Osteoblast (primary cell): ENCODE measurements at places on chromosomes 3 and 15.

DNA sequence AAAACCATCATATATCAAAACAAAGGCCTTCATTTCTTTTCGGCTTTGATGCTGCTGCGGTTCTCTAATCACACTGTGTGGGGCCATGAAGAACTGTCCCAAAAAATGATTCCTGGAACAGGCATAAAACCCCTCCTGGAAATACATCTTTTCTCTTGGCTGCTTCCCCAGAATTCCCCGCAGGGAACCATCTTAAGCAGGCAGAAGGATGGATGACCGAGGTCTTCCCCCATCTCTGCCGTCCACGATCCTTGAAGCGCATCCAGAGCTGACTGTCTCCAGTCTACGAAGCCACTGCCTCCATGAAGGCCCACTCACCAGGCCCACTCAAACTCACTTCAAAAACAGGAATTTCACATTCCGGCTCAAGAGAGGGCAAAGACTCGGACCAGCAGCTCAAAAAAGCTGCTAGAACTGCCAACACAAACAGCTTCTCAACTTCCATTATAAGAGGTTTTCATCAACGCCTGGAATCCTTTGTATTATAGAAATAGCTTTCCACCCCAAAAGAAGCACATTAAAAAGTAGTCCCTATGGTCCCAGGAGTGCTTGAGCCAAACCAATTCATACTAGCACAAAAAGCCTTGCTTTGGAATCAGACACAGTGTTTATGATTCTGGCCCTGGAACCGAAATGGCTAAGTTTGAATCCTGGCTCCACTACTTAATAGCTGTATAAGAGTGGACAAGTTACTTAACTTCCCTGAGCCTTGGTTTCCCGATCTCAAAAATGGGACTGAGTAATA, 487.5 kb upstream of the WNT5A start:
- DNase-seq, result no peak

DNA sequence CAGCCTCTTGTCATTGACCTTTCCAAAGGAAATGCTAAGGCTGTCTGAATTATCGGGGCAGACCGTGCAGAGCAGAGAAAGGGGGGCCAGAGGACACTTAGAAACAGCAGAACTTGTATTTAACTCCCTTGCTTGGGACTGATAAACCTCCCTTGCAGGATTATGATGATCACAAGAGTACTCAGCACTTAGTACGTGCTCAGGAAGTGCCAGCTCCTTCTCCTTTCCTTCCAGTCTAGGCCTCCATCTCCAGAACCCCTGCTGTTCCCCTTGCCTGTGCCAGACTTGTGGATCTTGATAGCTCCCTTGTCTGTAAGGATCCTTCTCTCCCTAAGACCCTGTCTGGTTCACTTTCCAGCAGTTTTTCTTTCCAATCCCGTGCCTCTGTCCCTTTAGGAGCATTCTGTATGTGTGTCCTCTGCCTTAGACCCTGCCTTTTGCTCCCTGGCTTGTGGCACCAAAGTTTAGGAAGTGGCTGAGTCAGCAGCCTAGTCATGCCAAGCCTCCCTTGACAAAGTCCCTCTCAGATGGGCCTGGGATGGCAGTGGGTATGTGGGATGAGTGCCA, 747 bp downstream of the SORD start:
- DNase-seq, result peak; percentile 60

DNA sequence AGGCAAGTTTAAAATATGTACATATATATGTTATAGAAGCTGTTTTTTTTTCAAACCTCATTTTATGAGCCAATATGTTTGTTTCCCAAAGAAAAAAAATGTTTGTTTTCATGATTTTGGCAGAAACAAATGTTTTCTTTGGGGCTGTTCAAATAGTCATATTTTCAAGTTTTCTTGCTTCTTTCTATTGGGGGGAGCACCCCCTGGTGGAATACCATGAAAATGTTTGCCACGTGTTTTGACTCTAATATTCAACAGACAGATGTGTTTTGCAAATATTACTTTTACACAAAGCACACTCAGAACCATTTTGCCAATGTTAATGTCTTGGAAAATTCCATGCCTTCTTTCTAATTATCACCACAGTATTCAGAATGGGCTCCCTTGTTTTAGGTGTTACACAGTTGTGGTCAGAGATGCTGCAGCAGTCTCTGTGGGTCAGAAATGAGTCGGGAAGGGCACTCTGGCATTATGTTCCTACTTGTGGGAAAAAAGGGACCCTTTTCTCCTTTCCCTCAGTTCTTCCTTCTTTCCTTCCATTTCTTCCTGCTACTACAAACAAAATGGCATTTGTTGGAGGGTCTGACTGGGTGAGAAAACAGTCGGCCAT, 817.0 kb downstream of the TUSC7 start:
- peak; percentile 52 for DNase-seq

DNA sequence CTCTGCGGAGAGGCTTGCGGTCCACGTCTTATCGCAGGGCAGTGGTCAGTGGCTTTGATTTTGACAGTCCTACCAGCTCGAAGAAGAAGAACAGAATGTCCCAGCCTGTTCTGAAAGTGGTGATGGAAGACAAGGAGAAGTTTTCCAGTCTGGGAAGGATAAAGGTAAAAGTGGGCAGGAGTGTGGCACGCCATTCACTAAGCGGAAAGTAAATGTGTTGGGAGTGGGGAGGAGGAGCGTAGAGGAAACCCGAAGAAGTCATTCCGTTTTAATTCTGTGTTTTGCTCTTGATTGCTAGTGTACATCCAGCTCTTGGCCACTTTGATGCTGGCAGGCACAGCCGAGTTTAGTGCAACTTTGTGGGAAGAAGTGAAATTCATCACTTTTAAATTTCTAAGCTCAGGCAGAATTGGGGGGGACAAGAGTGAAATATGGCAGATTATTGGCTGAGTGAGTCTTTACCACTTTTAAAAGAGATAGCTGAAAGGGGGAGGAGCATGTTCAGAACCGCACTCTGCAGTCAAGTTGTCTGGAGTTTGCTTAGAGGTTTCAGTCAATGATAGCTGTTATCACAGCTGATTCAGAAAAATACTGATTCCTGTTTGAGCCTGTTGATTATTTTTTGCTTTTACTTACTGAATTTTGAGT, 1.8 kb downstream of the ARHGEF26 start:
- peak; percentile 85 for DNase-seq

DNA sequence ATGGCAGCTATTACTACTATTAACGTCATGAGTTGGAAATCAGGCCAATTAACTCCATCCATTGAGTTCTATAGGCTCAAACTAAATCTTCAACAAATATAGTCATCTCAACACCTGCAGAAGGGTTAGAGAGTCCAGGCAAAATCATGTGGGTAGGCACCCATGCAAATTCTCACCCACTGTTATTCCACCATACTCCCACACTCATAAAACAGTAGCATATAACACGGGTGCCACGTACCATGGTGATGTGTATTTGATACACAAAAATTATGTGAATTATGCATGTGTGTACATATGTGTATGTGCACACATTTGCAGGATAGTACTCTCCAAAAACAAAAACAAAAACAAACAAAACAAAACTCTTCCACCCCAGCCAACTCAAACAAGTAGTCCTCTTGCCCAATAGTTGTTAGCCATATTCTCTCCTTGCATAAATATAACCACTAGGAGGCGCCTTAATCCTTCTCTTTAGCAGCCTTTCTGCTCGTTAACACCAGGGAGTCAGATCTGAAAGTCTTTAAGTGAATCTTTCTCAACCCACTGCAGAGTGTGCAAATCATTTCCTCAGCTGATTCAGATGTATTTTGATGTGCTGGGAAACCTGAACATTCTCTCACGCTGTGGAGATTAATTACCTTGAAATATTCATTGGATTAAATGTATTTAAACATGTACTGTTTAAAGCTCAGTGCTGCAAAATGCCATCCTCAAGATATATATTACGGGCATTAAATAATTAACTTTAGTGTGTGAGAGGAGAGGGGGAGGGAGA, 38.0 kb upstream of the COPB2 start:
- peak; percentile 59 for DNase-seq

- no peak for DNase-seq
Measured at GRCh38 chr3:46955801-46956259, 20.7 kb downstream of the CCDC12 start.

DNA sequence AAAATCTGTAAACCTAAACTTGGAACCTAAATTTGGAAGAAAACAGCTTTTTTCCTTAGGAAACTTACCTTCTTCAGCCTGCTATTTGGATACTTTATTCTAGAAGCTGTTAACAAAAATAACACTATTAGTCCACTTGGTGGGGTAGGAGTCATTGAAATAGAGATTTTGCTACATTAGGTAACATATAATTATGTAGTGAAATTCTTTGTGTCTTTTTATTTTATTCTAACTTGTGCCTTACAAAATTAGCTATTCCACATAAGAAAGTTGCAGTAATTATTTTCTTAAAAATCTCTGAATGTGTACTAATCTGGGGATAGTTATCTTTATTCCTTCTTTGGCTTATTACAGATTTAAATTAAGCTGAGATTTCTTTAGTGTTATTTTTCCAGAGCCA, 360.4 kb upstream of the ROBO2 start:
- DNase-seq, result no peak

DNA sequence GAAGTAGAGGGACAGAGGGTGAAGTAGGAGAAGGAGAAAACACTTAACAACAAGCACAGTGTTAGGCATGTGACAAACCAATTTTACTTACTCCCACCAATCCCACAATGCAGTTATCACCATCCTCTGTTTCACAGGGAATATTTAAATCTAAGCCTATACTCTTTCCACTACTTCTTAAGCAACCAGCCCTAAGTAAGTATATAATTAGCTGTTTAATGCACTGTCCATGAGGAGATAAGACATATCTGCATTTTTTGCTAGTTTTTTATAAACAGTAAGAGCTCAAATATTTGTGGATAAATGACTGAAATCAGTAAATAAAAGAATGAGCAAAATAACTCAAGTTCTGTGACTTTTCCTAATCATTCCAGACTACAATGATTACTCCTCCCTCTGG, 62.7 kb downstream of the GSK3B start:
- DNase-seq, result no peak

DNA sequence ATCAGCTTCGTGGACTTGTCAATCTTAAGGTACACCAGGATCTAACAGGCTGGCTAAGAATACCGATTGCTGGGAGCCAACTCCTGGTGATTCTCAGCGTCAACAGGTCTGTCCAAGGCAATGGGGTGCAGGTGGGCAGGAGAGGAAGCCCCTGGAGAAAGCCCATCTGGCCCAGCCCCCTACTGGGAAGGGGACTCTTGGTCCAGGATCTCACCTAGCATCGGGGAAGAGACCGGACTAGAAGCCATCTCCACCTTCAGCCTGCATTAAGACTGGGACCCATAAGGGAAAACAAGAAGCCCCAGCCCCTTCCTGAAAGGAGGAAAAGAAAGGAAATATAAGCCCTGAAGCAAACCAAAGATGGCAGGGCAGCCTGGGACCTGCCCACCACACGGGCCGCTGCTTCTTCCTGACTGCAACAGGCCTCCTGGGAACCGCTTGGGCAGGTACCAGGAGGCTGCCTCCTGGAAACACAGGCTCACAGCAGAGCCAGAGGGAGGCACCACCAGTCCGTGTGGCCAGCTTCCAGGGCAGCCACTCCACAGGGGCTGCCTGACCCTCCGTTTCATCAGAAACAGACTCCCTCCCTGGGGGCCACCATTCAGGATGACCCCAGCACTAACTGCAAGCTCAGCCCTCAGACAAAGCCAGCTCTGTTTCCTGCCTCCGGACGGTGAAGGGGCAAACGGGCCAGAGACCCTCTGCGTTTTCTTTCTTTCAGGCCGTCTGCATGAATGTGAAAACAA, 100.2 kb downstream of the LRIG1 start:
- no peak for DNase-seq

DNA sequence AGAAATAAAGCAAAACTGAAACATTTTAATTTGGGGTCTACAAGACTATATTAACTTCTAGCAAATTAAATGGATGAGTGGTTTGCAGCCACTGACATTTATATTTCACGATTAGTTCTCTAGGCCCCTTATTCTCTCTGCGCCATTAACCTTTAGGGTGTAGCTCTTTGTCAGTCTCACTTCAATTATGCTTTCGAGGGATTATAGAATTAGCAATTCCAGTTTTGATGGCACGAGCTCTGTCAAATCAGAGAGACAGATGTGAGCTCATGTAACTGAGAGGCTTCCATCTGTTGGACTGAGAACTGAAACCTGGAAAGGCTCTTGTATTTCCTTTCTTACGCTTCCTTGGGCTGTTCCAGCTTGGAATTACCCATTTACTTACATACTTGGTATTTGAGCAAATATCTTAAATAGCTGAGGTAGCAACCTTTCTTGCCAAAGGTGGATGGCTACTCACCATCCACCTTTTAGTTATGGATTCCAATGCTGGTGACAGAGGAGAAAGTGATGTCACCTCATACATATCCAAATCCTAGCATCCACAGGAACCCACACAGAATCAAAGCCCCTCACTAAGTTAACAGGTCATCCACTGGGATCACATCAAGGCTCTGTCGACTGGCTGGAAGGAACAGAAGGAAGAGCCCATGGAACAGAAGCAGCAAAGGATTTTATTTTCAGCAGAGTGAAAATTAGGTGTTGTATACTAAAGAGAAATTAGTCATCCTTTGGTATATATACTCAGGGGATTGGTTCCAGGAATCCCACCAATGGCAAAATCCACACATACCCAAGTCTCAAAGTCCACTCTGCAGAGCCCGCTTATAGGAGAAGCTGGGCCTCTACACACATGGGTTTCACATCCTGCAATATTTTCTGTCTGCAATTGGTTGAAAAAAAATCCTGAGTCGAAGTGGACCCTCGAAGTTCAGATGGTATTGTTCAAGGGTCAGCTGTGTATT, 20.8 kb downstream of the VGLL4 start:
- DNase-seq, result peak; percentile 29

DNA sequence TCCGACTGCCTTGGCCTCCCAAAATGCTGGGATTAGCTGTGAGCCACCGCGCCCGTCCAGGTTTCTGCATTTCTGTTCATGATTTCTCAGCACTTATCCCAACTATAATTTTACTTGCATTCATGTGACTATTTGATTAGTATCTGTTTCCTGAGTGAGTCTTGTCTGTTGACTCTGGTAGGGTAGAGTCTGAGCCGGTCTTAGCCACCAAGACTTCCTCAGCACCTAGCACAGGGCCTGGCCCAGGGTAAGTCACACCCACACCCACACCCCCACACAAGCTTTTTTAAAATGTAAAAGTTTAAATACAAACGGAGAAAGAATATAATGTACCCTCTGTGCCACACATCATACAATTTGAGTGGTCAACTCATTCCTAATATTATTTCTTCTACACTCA, 3.1 kb upstream of the SPATA12 start:
- DNase-seq, result no peak
